Astrocyte of the hippocampus (primary cell): ENCODE measurements at places on chromosomes 1 and 21.

DNA sequence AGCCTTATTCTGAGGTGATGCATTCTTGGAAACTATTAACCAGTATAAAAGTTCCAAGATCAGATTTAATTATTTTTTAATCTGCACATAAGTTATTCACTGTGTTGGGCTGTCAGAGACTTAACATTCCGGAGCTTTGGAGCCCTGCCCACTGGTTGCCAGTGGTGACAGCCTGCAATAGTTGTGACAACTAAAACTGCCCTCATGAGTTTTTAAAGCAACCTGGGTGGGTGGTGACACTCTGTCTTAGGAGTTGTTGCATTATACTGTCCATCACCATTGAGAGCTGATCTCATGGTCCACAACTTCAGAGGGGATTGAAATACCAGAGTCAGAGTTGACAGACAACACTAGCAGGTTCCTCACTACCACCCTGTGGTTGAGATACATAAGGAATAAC, 653.9 kb upstream of the USP24 start:
- DNase-seq: peak; percentile 82

GRCh38 chr1:115814685-115815398, 26.1 kb downstream of the NHLH2 start:
- no peak for DNase-seq

GRCh38 chr1:51203121-51203873, 32.8 kb upstream of the RNF11 start:
- no peak for DNase-seq

DNA sequence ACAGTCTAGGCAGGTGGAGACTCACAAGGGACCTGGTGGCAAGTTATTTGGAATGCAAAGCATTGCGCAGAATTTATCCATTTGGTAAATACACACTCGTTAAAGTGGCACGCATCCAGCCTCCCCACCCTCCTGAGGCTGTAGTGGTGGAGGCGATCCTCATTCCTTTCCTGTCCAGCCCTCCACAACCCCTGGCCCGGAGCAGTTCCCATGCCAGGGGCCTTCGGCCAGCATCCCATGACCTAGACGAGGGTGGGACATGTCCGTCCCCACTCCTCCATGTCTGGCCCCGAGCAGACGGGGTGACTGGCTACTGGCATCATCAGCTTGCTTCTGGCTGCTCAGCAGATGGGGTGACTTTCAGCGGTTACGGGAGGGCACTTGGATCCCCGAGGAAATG, 281.5 kb upstream of the VAMP3 start:
- no peak for DNase-seq

DNA sequence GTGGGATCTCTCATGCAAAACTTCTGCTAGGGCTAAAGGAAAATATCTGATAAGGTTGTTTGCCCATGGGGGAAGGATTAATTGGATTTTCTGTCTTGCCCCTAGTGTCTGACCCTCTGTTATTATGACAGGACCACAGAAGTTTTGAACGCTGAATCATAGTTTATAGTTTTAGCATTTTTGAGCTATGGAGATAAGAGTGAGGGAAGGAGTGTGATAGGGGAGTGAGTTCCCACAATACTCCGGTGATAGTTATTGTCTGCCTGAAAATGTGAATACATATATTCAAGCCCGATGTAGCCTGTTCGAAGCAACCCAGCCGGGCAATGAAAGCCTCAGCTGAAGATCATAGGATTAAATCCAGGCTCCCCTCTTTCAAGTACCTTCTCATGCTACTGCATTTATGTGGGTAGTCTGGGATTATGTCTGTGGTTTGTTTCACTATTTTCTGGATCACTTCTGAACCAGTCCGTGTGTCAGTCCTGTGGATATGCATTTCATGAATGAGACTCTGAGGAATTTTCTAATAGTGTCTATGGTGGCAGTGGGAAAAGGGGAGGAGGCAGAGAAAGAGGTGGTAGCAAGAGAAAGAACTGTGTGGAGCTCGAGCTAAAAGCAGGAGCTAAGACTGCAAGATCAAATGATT, 258.7 kb downstream of the DISC1 start:
- peak; percentile 65 for DNase-seq

DNA sequence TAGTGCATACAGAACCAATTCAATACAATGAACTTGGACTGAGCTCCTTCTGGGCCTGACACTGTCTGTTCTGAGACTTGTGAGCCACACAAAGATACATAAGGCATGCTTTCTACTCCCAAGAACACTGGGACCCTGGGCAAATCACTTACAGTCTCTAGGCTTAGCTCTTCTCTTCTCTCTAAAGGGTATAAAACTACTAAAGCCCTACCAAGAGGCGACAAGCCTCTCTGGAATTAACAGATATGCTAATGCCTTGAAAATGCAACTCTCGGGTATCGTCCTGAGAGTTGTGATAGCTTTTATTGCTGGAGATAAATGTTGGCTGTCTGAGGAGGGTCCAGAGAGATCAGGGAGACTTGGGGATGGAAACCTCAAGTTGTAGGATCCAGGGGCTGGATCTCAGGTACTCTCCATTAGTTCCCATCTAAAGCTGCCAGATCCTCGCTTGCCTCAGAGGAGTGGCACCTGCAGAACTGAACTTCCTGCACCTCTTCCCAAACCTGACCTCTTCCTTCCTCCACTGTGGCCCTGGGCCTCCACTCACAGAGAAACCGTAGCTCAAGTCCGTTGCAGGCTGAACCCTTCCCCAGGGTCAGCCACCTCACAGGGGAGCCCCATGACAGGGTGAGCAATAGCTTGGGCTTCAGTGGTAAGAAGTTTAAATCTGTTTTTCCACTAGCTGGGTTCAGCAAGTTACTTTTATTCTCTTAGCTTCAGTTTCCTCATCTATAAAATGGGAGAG, 11.5 kb upstream of the CFAP45 start:
- no peak for DNase-seq

GRCh38 chr1:10751561-10752085, 44.8 kb downstream of the CASZ1 start:
- no peak for DNase-seq

DNA sequence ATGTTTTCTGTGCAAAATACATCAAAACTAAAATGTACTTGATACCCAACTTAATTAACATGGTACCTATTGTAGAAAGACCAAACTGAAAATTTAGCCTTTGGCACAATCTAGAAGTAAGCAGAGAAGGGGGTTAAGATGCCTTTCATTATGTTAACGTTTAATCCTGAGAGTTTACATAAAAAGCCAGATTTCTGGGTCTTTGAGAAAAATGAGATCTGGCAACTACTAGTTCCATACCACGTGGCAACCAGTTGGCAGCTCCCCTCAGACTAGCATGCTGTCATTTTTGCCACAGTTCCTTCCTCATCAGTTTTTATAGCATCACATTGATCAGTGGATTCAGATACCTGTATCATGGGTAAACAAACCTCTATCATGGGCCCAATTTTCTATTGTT, 1.5 kb downstream of the RO60 start:
- peak; percentile 26 for DNase-seq

DNA sequence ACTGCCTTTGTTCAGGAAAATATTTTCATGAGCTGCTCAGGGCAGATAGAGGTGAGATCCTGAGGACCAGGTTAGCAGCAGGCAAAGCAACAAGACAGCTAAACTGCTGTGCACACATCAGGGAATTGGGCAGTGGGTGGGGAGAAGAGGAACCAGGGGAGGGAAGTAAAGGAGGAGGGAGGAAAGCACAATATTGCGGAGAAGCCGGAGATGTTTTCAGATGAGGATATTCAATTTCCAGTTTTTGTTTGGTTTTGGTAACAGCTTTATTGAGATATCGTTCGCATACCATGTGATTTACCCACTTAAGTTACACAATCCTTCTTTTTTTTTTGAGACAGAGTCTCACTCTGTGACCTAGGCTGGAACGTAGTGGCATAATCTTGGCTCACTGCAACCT, 34.5 kb downstream of the EPHA10 start:
- DNase-seq: no peak

GRCh38 chr21:38524168-38525153, 26.2 kb upstream of the ERG start:
- DNase-seq: no peak

- peak; percentile 86 for DNase-seq
These were observed 45.1 kb downstream of the SLC2A1 start for GRCh38 chr1:42913426-42914091.

GRCh38 chr21:44566403-44566802, 7.1 kb upstream of the KRTAP10-4 start:
- DNase-seq: no peak

DNA sequence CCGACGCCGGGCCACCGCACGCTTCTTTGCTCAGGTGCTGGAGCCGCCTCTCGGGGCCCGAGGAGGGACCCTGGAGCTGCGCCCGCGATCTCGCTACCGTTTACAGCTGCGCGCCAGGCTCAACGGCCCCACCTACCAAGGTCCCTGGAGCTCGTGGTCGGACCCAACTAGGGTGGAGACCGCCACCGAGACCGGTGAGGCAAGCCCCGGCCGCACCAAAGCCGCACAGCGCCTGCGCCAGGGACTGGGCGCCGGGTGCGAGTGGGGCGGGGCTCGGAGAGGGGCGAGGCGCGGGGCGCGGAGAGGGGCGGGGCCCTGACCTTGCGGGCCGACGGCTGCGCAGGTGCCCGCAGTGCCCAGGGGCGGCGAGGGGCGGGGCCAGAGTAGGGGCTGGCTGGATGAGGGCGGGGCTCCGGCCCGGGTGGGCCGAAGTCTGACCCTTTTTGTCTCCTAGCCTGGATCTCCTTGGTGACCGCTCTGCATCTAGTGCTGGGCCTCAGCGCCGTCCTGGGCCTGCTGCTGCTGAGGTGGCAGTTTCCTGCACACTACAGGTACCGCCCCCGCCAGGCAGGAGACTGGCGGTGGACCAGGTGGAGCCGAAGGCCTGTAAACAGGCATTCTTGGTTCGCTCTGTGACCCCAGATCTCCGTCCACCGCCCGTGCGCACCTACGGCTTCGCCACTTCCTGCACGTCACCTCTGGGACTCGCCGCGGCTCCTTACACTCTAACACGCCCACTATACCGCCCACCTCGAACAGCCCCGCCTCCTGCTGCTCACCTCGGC, 9.8 kb upstream of the CDC20 start:
- DNase-seq: peak; percentile 81

DNA sequence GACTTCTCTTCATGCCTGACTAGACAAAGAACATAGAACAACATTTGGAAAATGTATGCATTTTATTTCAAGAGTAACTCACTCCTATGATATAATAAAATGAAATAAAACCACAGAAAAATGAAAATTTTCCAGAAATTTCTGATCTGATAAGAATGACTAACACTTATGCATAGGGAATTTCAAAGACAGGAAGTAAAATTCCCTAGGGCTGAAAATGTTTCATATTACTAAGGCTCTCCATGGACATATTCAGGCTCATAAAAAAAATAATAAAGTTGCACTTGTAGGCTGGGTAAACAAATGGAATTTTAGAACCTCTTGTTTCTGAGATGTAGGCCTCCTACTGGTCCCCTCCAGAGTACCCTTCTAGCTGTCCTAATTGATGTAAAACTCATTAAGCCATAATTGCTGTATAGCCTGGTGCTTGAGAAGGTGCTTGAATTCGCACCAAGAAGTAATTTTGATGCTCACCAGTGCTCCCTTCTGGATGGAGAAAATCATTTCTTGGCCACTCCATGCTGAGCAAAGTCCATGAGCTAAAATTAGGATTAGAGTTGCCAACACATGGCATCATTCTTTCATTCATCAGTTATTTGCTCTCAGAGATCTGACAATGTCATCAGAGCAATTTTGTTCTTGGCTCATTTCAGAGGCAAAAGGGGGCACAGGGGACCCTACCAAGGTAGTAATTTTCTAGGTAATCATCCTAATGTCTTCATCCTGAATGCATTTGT, 641.0 kb upstream of the CAMK1G start:
- no peak for DNase-seq

GRCh38 chr1:93440706-93441105, 7.2 kb upstream of the FNBP1L start:
- DNase-seq: no peak

- no peak for DNase-seq
These were observed 94.7 kb upstream of the GPR52 start for GRCh38 chr1:174352883-174353608.

GRCh38 chr1:227445746-227446145, 117.6 kb upstream of the ZNF678 start:
- DNase-seq: no peak

- peak; percentile 44 for DNase-seq
These were observed 650 bp upstream of the CCDC190 start for GRCh38 chr1:162861625-162862024.

- peak; percentile 3 for DNase-seq
These were observed 276.3 kb upstream of the GJB5 start for GRCh38 chr1:34478515-34479076.

DNA sequence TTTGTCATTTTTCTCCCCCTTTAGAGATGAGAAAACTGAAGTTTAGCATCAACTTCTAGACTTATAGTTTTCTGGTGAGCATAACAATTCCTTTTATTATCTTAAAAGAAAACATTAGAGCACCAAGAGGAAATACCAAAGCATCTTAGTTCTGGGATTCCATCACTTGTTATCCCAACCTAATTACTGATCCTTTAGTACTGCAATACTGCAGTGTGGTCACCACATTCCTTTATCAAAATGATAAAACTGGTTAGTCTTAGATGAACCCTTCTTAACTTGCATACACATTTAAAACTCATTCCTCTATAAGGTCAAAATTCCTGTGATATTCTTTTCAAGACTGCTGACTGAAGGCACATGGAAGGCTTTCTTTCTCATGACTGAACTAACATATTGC, 23.1 kb downstream of the SOD1 start:
- peak; percentile 16 for DNase-seq

DNA sequence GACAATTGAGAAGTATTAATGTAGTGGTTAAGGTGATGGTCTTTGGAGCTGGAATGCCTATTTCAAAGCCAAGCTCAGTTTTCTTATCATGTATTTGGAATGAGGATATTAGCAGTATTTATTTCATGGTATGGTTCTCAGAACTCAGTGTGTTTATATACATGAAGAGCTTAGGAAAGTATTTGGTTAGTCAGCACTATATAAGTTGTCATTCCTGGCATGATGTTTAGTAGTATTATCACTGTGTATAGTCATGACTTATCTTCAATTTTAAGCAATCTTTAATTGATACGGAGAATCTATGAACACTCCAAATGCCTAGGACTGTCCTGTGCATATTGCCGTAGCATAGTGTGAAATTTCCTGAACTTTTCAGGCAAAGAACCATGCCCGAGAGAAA, 501.9 kb upstream of the USP24 start:
- DNase-seq: no peak

- no peak for DNase-seq
These were observed 7.4 kb upstream of the TENT5C start for GRCh38 chr1:117598489-117598888.

GRCh38 chr1:222459652-222460051, 88.3 kb downstream of the HHIPL2 start:
- DNase-seq: no peak

GRCh38 chr1:5681654-5682053, 310.6 kb downstream of the NPHP4 start:
- no peak for DNase-seq

- DNase-seq: no peak
These were observed 6.0 kb upstream of the CAMTA1 start for GRCh38 chr1:6779089-6779805.

GRCh38 chr1:152836870-152837269, 5.8 kb upstream of the LCE6A start:
- DNase-seq: no peak

DNA sequence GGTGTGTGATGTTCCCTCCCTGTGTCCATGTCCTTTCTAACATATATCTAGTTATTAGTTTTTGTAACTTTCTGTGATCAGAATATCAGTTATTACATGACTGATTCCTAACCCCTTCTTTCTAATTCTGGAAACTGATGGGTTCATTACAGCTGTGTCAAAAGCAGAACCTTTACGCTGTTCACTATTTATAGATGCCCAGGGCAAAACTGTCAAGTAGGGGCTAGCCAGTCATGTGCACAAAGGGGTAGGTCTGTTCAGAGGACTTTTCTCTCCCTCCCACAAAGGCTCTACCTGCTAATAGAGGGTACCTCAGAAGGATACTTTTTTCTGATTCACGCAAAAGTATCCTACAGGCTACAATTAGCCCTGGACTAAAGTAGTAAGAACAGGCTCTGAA, 79.2 kb downstream of the NRDC start:
- no peak for DNase-seq
